Stimulated activated CD8-positive, alpha-beta memory T cell treated with anti-CD3 and anti-CD28 coated beads, Interleukin-7, amount 100 ng/mL, for 1 hour (primary cell): ENCODE measurements at places on chromosomes 5 and 9.

DNA sequence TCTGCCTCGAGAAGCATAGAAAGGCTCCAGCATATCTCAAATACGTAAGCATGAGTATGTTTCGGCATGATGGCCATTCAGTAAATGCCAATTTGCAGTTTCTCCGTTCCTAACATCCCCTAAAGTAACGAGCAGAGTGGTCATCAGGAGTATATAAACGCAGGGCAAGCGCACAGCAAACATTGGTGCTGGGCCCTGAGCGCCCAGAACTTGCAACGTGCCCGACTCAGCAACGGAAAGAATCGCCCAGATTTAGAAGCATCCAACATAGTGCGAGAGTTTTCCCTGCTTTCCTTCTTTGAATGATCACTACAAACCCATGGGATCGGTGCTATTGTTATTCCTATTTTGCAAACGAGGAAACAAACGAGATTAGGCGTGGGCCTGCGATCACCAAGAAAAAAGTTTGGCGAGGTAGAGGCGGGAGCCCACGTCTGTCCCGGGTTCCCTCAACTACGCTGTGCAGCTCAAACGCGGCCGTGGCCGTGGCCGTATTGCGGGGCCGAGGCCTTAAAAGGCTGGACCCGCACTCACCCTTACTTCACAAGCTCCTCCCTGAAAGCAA lies 505 bp downstream of the RPS14 start:
- no peak for DNase-seq

DNA sequence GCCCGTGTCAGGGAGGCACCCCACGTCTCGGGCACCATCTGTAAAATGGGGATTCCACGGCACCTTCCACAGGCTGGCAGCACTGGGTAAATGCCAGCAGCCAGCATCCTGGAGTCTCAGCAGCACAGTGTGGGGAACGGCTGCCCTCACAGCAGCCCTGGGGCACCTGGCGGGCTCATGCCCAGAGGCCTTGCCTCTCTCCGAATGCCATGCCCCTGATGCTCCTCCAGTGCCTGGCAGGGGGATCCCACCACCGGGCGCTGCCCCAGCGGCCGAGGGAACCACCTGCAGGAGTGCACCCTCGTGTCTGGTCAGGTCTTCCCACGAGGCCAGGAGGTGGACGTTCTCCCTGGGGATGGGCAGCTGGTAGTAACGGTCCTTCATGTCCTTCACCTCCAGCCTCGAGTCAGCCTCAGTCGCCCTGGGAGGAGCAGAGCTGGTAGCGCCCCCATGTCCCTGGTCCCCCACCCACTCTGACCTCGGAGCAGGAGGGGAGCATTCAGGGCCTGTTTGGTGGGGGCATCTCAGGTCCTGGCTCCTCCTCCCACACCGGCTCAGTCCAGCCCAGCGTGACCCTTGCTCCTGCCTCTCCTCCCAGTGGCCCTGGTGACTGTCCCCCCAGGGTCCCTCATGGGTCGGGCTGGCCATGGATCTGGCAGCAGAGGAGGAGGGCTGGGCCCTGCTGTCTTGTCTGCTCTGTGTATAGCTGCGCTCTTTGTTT lies 49.9 kb upstream of the NRARP start:
- no peak for DNase-seq

- DNase-seq = no peak
These were observed 46.9 kb downstream of the RASGRF2 start for GRCh38 chr5:81006947-81007636.

- no peak for DNase-seq
These were observed 235.7 kb downstream of the COMMD10 start for GRCh38 chr5:116320486-116320885.
